ENCODE measurements at places on chromosomes 2 and 18.

DNA sequence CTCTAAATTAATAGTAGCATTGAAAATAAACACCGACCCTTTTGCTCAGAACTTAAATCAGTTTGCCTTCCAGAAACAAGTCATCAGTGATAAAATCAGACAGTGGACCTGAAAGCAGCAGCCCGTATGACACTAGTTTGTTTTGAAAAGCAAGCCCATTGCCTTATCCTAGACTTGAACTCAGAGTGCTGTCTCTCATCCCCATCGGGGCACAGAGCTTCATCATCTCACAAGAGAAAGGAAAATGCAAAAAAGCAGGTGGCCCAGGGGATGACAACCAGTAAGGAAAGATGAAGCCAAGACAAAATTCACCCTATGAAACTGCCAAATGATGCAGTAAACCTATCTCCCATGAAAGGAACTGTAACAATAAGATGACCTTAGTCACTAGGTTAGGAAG is 71.2 kb downstream of the CERKL start:
- DNase-seq = no peak

DNA sequence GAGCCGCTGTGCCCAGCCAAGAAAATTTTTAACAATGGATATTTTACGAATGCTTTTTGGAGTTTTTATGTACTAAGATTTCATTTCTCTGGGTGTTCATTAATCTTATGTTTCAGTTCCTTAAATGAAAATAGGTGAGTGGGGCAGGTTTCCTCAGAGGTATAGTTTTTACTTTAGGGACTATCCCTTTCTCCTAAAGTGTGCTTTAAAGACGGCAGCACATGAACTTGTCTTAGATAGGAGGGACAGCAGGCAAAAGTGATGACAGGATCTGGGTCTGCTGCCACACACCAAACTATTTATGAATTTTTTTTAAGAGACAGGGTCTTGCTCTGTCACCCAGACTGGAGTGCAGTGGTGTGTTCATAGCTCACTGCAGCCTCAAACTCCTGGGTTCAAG is 8.0 kb upstream of the REL start:
- no peak for DNase-seq

GRCh38 chr2:226578879-226579278 is 220.7 kb downstream of the IRS1 start:
- no peak for DNase-seq

- DNase-seq = peak; percentile 24
Observed at GRCh38 chr2:159285929-159286708, at the start of gene WDSUB1. TSS of gene WDSUB1 (minus strand) at chr2:159286703. CDS start at chr2:159283069, 3,634 bp downstream.

DNA sequence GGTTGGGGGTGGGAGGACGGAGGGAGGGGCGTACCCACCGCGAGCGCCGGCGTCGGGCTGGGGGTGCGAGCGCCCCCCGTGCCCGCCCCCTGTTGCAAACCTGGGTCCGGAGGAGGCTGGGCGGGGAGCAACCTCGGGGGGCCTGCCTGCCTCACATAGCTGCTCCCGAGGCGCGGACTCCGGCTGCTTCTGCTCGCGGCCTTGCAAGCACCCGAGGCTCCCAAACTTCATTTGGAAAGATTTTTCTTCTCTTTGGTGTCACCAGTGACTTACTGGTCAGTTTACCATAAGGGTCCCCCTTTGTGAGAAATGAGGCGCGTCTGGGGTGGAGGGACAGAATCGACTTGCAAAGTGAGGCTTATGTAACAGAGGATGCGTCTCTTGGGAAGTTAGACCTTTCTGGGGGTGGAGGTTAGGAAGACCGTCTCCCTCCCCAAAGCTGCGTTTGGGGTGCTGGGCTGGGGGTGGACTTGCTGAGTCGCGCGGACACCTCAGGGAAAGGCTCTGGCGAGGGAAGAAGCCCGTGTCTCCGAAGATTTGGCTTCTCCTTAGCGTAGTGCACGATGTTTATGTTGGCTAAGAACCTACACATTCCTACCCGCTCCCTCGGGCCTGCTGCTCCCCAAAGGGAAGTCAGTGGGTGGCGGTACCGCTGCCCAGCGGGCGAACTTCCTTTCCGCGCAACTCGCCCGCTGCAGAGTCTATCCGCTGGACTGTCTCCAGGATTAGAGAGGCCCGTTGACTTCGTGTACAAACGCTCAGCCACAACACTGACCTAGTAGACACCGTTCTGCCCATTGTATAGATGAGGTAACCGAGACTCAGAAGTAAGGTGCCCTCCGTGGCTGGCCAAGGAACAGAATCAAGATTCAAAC is 559 bp downstream of the TMEM37 start:
- no peak for DNase-seq

- DNase-seq = no peak
Observed at GRCh38 chr2:66390811-66391210, 44.1 kb upstream of the MEIS1 start.

GRCh38 chr2:239232195-239232578 is 168.6 kb downstream of the HDAC4 start:
- no peak for DNase-seq

- DNase-seq = no peak
Observed at GRCh38 chr2:241146286-241146685, 3.0 kb downstream of the PASK start.

DNA sequence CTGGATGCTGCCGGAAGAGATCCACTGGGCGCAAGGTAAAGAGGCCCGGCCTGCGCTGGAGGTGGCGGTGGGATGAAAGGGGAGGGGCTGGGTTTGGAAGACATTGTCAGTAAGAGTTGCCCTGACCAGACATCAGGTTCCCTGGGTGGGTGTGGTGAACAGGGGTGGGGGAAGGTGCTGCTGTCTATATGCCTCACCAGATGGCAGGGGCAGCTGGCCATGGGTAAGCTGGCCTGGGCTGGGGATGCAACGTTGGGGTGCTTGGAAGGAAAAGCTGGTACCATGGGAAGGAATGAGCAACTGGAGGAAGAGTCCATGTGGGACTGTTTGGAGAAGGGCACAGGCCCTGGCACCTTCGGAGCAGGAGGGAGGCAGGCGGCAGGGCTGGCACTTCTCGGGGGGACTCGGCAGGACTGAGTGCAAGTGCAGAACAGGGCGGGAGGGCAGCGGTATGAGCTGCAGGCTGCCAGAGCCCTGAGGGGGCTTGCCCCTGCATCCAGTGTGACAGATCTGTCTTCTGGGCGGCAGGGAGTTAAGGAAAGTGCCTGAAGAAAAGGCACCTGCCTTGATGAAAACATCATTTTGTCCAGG is 146.4 kb downstream of the DYSF start:
- DNase-seq = no peak
